ENCODE measurements at places on chromosomes 11 and 22.

GRCh38 chr11:93196816-93197379 lies 893 bp downstream of the SLC36A4 start:
- no peak for DNase-seq

DNA sequence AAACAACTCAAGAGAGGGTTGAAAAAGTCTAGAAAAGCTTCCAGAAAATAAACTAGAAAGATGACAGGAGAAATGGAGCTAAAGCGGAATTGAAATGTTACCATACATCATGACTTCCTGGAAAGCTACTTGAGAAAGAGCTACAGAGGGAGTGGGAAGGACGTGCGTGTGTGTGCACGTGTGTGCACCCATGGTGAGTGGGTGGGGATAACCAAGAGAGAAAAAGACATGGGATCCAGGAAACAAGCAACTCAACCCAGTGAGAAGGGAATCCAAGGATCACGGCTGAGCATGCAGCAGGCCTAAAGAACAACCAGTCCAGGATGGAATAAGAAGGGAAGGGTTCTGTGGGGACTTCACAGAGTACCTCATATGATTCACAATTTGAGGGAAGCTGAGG lies 21.6 kb downstream of the APOL1 start:
- no peak for DNase-seq

DNA sequence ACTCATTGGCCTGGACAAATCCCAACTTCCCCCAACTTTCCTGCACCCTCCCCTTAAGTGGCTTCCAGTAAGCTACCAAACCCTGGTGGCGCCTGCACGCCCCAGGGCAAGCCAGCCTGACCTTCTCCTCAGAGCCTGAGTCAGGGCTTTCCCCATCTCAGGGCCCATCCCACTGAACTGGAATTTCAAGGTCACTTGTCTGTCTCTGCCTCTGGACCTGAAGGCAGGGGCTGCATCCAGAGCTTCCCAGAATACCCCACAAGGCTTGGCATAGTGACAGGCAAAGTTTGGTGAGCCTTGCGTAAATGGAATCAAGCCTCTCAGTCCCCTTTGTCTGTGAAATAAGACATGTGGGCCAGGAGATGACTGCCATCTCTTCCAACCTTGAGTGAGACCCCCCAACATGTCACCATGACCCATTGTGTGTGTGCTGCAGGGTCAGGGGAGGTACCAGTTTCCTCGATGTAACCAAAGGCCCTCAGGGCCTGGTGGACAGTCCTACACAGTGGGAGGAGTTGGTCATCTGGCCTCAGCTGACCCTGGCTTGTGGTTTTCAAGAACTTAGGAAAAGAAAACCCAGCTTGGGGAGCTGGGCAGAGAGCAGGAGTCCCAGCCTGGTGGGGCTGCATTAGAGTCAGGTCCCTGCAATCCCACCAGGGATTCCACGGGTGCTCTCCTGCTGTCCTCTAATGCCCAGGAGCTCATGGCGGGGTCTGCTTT lies 8.9 kb downstream of the ALX4 start:
- no peak for DNase-seq

GRCh38 chr22:33896575-33897447 lies 23.5 kb downstream of the LARGE1 start:
- no peak for DNase-seq

GRCh38 chr11:73498343-73498742 lies 99.6 kb downstream of the FAM168A start:
- DNase-seq: no peak

Measured in MV-4-11 (cell line).